T-helper 2 cell (primary cell): ENCODE measurements at places on chromosomes 11 and 22.

DNA sequence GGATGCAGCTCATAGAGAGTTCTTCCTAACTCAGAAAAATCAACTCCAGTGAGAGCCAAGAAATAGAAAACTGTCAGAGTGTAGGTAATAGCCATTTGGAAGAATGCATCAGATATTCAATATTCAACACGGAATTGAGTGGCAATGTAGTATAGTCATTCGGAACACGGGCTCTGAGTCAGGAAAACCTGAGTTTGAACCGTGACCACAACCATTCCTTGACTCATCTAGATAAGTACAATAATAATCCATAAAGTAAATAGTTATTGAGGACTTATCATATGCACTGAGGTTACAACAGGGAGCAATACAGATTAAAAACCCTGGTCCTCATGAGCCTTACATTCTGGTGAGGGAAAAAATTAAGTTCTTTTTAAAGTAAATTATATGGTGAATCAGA lies 62.6 kb upstream of the PHF21A start:
- no peak for DNase-seq

DNA sequence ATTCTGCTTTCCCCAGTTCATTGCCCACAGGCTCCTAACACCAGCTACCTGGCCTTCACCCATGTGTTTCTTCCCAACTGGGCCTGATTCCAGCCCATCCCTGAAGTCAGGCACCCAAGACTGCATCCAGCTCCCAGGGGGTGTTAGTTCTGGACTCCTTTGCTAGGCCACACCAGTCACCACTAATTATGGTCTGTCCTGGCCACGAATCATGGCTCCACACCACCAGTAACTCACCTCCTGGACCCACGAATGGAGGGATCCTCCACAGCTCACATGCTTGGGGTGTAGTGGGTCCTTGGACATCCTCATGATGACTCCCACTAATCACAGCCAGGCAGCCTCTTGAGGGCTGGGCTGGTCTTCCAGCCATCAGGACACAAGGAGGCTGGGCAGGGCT lies 3.6 kb upstream of the RASL10A start:
- DNase-seq: no peak

- DNase-seq: no peak
These were observed 11.4 kb upstream of the JAML start for GRCh38 chr11:118236170-118236569.

DNA sequence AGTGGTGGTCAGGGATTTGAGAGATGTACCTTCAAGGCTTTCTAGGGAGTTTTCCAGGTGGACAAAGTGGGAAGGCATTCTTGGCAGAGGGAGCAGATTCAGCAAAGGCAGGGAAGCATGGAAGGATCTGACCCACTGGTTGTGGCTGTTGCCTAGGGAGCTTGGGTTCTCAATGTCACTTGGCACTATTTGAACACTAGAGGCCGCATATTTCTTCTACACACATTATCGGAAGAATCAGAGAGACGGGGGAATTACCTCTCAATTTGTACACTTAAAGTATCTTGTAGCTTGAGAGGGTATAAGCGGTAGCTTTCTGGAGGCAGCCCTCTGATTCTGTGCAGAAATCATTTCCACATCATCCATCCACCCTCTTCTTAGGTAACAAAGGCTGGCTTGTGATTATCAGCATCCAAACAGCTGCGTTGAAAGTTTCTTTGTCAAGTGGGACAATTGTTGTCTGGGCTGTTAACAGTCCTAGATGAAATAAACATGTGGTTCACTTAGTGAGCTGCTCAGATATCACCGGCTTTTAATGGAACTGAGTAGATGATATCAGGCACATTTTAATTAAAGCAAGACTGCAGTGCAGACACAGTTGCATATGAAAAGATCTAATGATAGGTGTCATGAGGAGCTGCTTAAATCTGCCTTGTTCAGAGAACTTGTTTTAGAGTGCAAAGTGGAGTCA lies 2.6 kb downstream of the NELL1 start:
- no peak for DNase-seq

- no peak for DNase-seq
These were observed 32.9 kb downstream of the MEI1 start for GRCh38 chr22:41732096-41732772.

- DNase-seq: no peak
These were observed 12.3 kb downstream of the KIAA0930 start for GRCh38 chr22:45228401-45228754.

DNA sequence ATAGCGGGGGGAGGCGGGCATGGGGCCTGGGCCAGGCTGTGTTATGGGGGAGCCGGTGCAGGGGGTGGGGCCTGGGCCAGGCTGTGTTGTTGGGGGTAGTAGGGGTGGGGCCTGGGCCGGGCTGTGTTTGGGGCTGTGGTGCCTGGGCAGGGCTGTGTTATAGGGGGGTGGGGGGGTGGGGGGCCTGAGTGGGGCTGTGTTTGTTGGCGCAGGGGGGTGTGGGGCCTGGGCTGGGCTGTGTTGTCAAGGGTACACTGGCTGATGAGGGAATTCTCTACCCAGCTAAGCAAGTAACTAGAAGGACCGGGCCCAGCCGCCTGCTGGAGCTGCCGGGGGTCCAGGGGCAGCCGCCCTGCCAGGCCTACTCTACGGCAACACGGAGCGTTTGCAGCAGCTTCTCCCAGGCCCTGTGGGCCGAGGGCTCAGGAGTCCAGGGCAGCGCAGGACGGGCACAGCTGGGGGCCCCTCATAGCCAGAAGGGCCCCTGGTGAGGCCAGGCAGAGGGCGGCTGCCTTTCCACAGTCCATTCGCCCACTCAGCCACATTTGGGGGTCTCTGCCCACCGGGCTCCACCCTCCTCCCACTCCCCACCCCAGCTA lies 10.1 kb upstream of the PIM3 start:
- no peak for DNase-seq
